ENCODE measurements at places on chromosomes 11 and 22.

DNA sequence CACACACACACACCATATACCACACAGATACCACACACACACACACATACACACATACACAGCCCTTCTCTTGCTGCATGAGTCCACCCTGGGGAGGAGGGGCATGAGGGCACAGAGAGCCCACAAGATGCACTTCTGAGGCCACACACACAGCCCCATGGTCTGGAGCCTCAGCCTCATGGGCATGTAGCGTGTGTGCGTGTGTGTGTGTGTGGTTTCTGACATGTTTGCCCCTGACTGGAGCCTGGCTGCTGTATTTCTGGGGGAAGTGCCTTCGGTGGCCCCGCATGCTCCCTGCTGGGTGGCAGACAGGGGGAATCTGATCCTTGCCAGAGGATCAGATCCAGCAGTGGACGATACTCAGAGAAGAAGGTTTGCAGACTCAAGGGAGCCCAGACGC lies 97.0 kb upstream of the PRR5 start:
- DNase-seq: no peak

- no peak for DNase-seq
These were observed 4.8 kb upstream of the OR52I1 start for GRCh38 chr11:4589017-4589416.

DNA sequence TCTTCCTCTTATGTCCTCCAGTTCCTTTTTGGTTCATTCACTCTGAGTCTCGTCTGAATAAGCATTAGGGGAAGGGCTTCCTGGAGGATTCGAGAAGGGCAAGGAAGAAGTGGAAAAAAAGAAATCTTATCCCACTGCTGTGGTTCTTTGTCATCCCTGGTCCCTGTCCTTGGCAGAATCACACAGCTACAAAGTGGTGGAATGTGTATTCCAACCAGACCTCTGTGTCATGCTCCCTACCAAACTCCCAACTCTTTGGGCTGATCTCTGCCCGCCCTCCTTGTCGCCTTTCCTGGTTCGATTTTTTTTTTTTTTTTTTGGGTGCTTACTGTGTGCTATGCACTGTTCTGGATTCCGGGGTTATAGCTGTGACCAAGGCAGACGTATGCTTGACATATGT lies 61.0 kb downstream of the TEAD1 start:
- no peak for DNase-seq

- no peak for DNase-seq
These were observed 14.6 kb downstream of the KCNJ1 start for GRCh38 chr11:128852327-128853023.

DNA sequence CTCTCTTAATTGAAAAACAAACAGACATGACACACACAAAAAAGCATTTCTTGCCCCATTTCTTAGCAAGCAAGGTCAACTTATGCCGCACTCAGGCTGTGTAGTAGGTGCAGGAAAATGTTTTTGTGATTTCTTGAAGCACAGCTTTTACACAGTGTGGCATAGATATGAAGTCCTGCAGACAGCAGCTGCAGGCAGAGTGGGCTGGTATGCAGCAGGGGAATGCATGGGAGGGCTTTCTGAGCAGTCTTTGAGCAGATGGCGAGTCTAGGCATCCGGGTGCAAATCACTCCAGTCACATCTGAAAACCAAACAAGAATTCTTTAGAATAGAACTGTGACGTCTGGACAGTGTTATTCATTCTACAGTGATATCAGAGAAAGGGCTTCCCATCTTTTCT lies 87.5 kb downstream of the BLID start:
- DNase-seq: no peak

GRCh38 chr11:64136765-64137441 lies 29.0 kb downstream of the MACROD1 start:
- DNase-seq: no peak

DNA sequence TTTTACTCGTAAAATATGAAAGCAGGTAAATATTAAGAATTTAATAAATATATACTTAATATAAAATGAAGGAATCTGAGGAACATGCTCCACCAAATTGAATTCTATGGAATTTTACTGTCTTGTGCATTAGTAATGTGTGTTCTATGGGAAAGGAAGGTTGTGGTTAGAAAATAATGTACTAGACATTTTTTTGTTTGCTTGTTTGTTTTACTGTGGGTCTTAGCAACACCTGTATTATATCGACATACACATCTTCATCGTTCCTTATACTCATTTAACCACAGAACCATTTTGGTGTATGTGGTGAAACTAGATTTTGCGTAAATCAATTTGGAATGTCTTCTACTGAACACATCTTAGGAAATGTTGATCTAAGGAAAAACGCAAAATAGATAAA lies 114.1 kb upstream of the MTMR2 start:
- no peak for DNase-seq

- DNase-seq: no peak
These were observed 59.0 kb upstream of the SHANK2 start for GRCh38 chr11:71311176-71311925.

DNA sequence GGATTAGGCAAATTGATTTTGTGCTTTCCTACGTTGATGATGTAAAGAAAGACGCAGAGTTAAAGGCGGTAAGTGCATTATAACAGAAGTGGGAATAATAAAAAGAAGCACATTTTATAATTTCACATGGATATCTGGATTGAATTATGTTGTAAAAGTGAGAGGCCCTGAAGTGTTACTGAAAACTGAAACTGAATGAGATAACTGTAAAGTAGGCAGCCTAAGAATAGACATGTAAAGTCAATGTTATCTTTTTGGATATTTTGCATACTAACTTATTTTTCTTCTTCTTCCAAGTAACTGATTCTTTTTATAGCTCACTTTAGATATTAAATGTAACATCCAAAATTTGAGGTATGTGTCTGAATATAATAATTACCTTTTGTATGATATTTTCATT lies 28.3 kb downstream of the ANO5 start:
- no peak for DNase-seq

DNA sequence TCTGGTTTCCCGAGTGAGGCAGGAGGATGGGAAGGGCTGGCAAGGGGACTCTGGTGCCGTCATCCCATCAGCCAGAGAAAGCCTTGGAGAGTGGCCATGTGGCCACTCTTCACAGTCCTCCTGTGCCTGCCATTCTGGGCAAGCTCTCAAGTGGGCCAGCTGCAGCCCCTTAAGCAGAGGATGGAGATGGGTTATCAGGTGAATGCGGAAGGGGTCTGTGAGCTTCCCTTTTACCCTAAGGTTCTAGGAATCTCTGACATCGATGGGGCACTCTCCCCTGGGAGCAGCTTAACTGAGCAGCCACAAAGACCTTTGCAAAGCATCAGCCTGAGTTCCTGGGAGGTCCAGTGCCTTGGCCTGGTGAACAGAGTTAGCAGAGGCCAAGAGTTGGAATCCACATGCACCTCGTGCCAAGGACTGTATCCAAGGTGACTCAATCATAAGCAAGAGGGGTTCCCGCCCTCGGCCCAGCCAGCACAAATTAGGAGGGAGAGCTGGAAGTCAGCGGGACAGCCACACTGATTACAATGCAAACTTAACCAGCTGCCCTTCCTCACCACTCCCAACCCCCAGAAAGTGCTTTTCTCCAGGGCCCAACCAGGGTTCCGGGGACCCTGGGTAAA lies 193.6 kb downstream of the BUD13 start:
- no peak for DNase-seq

DNA sequence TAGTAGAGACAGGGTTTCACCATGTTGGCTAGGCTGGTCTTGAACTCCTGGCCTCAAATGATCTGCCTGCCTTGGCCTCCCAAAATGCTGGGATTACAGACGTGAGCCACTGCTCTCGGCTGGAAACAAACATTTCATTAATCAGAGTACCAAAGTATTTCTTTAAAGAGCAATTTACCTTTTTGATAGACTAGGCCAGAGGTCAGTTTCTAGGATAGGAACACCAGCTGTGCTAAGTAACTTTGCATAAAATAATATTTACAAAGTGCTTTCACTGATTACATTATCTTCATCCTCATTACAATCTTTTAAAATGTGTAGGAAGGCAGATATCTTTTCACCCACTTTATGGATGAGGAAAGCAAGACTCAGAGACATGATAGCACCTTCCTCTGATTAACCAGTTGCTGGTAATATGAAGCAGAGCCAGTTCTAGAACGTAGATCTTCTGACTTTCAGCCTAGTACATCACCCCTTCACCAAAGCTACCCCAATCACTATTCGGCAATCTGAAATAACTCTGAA lies 355.2 kb downstream of the SOX6 start:
- no peak for DNase-seq

- no peak for DNase-seq
These were observed 76.0 kb downstream of the CWC15 start for GRCh38 chr11:94897330-94897768.
